Trophoblast cell (in vitro differentiated cells and primary cell): ENCODE measurements at places on chromosomes 1 and 21.

- DNase-seq, result peak; percentile 73
Observed at GRCh38 chr1:2528966-2529783, 888 bp downstream of the HES5 start.

DNA sequence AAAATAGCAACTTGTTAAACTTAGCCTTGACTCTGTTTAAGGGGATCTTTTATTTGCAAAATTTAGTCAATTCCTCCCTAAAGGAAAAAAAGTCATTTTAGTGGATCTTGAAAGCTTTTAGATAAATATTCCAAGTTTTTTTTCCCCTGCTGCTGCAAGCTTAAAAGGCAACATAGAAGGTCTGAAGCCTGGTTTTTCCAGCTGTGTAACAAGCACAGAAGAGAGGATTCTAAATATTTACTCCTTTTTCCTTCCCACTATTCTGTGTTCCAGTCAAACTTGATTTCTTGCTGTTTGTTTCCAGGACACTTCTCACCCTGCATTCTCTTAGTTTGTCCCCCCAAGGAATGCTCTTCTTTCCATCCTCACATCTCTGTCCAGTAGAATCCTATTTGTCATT, 86.7 kb downstream of the NFIA start:
- no peak for DNase-seq

DNA sequence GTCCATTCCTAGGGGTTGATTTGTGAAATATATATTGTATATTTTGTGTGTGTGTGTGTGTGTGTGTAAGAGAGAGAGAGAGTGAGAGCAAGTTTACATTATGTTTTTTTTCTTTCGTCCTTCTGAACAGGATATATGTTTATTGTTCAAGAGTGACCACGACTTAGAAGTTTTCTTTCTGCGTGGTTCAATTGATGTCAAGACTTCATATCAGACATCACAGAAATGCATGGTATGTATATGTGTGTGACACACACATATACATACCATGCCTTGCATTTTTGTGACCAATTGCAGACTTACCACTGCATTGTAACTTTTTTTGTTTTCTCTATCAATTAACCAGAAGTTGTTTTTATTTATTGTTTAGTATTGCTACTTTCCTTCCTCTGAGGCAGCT, 2.5 kb downstream of the RASAL2 start:
- peak; percentile 74 for DNase-seq

DNA sequence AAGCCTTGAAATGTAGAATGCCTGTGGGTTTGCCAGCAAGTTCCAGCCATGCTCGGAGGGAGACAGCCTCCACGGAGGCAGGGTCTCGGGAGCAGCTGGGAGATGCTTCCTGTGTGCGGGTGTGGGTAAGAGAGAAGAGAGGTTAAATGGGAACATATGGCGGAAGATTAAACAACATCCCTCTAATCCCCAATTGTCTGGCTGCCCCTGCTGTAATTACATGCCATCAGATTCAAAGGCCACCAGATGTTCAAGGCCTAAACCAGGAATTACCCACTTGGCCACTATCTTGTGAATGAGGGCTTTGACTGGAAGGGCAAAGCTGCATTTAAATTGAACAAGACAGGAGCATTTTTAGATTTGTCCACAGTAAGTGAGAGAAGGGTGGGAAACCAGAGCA, 81.4 kb upstream of the BACE2 start:
- DNase-seq, result no peak
